Activated gamma-delta T cell treated with Interleukin-2 at 50 U/mL for 16 hours (primary cell): ENCODE measurements at places on chromosomes 3 and 15.
A peak's percentile ranks its signal among the peaks of the same experiment; 100 is the strongest.

- DNase-seq: no peak
These were observed 48.9 kb downstream of the PAK2 start for GRCh38 chr3:196788528-196788927.

- no peak for DNase-seq
These were observed 464.1 kb upstream of the RARB start for GRCh38 chr3:24963762-24964625.

- DNase-seq: no peak
These were observed 392.2 kb downstream of the LRTM1 start for GRCh38 chr3:54535619-54536018.

DNA sequence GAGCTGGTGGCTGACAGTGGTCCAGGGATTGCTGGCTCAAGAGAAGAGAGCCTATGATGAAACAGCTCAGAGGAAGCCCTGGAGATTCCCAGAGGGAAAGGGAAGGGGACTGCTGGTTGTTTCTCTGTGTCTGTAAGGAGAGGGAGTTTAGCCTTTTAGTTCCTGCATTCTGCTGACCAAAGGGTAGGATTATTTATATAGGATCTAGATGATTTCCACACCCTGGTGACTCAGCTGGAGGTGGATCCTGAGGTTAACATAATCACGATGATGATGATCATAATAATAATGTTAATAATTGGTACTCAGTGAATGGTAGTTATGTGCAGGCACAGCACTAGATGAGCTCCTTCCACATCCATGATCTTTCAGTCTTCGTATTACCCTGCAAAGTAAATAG, 144.9 kb downstream of the EPHB1 start:
- no peak for DNase-seq

DNA sequence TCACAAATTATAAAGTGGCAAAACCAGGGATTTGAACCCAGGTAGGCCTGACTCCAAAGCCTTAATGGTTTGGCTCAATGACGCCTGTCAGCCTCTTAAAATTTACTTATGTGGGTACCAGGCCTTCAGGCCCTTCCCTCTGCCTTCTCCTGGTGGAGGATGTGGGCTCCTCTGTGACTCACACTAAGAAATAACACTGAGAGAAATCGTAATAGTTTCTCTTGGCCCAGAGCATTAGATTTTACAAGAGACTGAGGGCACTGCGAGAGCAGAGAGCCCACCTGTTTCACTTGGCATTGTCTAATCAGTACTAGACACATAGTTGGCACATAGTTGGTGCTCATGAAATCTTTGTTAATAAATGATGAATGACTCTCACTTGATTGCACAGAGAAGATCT, 505.2 kb downstream of the SHQ1 start:
- peak; percentile 20 for DNase-seq

DNA sequence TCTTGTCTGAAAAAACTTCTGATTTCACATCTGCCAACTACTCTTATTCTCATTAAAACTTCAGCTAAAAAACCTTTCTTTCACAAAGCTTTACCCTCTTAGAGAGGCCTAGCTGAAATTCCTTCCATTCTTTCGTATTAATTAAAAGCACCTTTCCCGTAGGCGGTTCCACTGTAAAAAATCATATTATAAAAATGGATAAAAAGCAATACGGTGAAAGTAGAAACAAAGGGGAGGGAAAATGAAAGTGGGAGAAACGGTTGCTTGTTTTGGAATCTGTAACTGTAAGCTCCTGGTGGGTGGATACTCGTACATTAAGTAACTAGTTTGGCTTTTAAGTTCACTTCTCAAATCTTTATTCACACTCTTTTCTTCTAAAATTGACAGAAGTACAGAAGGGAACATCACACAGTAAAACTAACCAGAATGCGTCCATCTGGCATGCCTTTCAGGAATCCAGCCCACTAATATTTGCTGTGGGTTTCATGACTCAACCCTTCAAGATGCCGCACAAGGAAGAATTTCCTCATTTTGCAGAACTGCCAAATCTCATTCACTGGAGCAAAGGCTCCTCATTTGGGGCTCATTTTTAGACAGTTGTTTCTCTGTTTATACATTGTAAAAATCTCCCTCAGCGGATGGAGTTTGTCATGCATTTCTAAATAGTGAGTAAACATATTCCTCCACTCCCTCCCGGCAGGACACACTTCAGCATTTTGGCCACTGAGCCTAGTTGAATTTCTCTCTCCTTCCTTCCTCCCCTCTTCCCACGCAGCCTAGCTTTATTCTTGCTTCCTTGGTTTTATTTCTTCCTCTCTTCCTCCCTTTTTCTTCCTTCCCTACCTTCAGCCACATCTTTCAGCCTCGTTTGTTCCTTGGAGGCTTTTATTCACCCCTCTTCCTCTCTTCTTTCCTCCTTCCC, 419.5 kb upstream of the NAALADL2 start:
- no peak for DNase-seq

DNA sequence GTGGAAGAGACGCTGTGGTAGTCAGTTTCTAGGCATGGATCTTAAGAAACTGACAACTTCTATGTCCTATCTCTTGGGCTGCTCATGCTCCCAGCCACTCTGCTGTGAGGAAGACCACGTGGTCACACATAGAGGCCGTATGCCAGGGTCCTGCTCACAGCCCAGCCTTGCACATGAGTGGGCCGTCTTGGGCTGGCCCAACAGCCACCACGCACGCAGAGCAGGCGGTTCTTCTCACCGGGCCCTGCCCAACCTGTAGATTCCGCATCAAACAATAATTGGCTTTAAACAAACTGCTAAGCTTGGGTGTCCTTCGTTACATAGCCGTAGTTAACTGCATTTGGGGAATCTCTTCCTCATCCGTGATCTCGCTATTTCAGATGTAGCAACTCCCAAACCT, 26.0 kb downstream of the SLC41A3 start:
- DNase-seq: no peak

DNA sequence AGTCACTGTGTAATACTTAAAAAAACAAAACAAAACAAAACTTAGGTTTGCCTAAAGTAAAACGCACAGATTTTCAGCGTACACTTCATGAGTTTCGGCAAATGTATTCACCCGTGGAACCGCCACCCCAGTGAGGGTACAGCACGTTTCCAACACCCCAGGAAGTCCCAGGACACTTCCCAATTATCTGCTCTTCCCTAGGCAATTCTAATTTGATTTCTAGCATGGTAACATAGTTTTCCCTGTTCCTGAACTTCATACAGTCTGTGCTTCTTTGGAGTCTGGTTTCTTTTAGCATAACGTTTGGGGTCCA, 497 bp upstream of the CLASP2 start:
- DNase-seq: no peak

DNA sequence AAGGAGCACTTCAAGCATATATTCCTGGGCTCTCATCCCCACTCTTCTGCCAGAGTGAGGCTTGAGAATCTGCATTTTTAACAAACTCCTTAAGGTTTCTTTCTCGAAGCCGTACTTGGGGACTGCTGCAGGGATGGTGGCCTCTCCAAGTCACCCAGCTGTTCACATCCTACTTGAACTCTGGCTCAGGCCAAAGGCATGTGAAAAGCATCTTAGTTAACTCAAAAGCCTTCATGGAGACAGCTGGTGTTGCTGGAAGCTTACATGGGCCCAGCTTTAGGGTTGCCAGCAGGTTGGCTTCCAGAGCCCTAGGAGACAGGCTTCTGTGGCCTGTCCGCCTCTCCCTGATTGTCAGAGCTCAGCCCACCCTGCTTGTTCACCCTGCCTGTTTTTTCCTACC, 139.2 kb downstream of the THSD4 start:
- no peak for DNase-seq

GRCh38 chr3:63803911-63804310, 15.2 kb upstream of the C3orf49 start:
- DNase-seq: no peak
